Lower leg skin (tissue), 4 donors: ENCODE measurements at places on chromosomes 3 and 15. TPM values are rescaled to one million over a fixed set of nuclear protein-coding genes. Genes with fewer than 3 reads are reported as not detected.

- no peak for DNase-seq
Observed at GRCh38 chr15:65423976-65424679, 1.4 kb upstream of the IGDCC4 start.

DNA sequence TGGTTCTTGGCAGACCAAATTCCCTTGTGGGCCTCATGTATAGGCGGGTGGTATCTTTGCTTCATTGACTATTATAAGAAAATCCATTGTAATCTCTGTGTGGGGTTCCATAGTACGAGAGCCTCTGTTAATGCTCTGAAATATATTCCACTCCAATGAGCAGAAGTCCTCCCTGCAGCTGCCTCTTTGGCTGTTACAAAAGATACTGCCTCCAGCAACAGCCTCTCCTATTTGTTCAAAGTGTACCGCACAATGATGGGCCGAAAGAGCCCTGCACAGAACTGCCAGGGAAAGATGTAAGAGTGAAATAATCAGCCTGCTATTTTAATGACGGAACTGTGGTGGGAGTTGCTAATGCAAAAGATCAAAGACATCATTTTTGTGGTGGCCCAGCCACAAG is 48.9 kb downstream of the GRK7 start:
- DNase-seq: no peak

GRCh38 chr3:19901918-19902317 is 32.1 kb downstream of the EFHB start:
- DNase-seq: no peak

DNA sequence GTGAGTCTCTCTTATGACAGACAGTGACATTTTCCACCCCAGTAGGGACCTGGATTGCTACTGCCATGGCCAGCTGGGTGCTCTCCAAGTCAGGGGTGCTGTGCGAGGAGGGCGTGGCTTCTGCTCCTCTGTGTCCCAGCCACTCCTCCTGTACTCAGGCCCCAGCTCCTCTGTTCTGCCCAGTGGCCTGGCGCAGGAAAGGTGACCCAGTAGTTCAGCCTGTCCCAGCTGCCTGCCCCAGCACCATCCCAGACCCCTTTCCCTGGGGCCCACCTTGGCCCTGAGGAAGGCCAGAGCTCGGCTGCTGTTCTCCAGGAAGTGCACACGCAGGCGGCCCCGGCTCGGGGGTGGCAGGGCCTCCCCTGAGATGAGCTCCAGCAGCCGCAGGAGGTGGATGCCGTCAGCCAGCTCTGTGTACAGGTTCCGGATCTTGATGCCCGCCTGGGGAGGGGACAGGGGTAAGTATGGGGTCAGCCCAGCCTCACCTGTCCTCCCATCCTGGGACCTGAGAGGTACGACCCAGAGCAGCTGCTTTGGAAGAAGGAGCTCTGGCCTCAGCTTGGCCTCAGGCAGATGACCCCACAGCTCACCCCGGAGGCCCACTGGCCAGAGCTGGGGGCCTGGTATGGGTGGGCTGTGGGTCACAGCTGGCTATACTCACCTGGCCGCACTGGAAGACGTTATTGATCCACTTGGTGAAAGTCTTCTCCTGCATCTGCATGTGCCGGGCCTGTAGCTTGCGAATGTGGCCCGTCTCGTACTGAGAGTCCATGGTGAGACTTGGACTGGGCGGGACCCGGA is 1.0 kb downstream of the SPTBN5 start:
- DNase-seq: no peak

GRCh38 chr3:65677486-65678010 is 361.2 kb downstream of the MAGI1 start:
- no peak for DNase-seq

- no peak for DNase-seq
Observed at GRCh38 chr15:51368751-51369450, 27.4 kb downstream of the GLDN start.

DNA sequence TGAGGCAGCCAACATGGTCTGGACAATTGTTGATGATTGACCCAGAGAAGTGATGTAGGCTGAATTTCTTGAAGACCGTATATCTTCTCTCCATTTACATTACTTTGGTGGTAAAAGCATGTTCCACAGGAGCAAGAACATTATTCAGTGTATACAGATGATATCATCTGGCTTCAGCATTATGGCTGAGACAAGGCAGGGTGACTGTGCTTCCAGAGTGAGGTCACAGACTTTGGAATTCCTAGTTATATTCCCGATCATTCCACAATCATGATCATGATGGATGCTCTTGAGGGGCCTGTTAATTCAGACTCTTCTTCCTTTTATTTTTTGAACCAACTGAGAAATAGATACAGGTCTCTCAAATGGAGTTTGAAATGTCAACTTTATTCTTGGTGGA is 19.0 kb downstream of the PLS1 start:
- no peak for DNase-seq

GRCh38 chr3:126540342-126540849 is 16.4 kb downstream of the CHST13 start:
- DNase-seq: peak; percentile 83

DNA sequence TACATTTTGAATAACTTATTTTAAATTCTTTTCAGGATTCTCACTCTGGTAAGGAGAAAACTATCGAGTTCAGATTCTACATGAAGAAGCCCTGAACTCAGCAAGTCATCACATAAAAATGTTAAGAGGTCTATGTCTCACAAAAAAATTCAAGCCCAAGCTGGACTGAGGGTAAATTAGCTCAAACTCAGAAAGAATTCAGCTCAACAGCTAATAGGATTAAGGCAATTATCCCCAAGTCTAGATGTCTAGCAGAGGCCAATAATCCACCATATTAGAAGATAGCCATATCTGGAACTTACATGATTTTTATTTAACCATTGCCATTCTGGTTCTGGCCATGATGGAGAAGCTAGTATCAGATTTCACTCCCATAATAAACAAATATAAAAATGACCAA is 909.7 kb downstream of the PLOD2 start:
- no peak for DNase-seq

- DNase-seq: no peak
Observed at GRCh38 chr15:94387849-94388441, 156.6 kb downstream of the MCTP2 start.

GRCh38 chr3:127625821-127626220 is 3.2 kb upstream of the PODXL2 start:
- no peak for DNase-seq

- DNase-seq: no peak
Observed at GRCh38 chr3:128956440-128956839, 37.4 kb downstream of the CFAP92 start.

DNA sequence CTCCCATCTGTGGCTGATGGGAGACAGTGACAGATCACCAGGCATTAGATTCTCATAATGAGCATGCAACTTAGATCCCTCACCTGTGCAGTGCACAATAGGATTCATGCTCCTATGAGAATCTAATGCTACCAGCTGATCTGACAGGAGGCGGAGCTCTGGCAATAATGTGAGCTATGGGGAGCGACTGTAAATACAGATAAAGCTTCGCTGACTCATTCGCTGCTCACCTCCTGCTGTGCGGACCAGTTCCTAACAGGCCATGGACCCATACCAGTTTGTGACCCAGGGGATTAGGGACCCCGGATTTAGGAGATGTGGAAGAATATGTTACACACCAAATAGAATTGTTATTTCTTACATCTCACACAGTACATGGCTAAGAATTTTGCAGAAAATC is 6.7 kb downstream of the ARGFX start:
- no peak for DNase-seq

- peak; percentile 18 for DNase-seq
Observed at GRCh38 chr15:31487811-31488436, 161.3 kb downstream of the KLF13 start.

- DNase-seq: no peak
Observed at GRCh38 chr15:62403164-62403809, 238.2 kb upstream of the C2CD4B start.

GRCh38 chr15:34436956-34437442 is 609 bp downstream of the GOLGA8A start:
- no peak for DNase-seq

- no peak for DNase-seq
Observed at GRCh38 chr3:88589138-88589537, 439.4 kb downstream of the C3orf38 start.

GRCh38 chr3:15467227-15468181 is 40.1 kb downstream of the EAF1 start:
- DNase-seq: no peak

- DNase-seq: no peak
Observed at GRCh38 chr15:70494852-70495571, 268.3 kb downstream of the UACA start.

- DNase-seq: no peak
Observed at GRCh38 chr3:183266454-183266853, 13.4 kb downstream of the B3GNT5 start.

DNA sequence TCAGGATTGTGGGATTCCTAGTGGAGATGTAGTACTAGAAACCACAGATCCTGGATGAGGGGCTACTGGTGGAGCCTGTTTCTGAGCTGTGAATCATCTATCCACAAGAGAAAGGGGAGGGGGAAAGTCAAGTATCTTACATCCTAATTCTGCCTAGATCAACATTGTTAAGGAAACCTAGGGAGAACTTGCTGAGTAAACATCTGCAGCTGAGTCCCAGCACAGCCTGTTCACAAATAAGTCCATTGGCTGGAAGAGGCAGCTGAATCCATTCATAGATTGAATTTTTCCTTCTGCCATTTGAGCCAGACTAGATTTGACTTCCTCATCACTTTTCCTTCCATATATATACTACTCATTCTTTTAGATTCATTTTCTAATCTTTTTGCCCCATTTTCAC is 460.5 kb downstream of the TUSC7 start:
- no peak for DNase-seq

- DNase-seq: peak; percentile 30
Observed at GRCh38 chr3:136818191-136818768, 646 bp upstream of the SLC35G2 start.

- no peak for DNase-seq
Observed at GRCh38 chr15:82625136-82625535, 22.0 kb downstream of the CPEB1 start.

- DNase-seq: no peak
Observed at GRCh38 chr15:58511599-58511987, 79.8 kb downstream of the LIPC start.

The FAM240A gene
- not detected for total RNA-seq

The DPPA2 gene
- total RNA-seq: not detected

The RAB5A gene
- 114 TPM for total RNA-seq

The CCDC39 gene
- total RNA-seq: not detected

The KLF15 gene
- 9.6 TPM for total RNA-seq

The SEMA3F gene
- total RNA-seq: 128 TPM

The PLA2G4D gene
- 31.5 TPM for total RNA-seq

The TRPC1 gene
- total RNA-seq: 5.5 TPM
